ENCODE measurements at places on chromosomes 1 and 21.

- DNase-seq: peak; percentile 68
Measured at GRCh38 chr1:244964112-244964971, 100.0 kb upstream of the HNRNPU start.

DNA sequence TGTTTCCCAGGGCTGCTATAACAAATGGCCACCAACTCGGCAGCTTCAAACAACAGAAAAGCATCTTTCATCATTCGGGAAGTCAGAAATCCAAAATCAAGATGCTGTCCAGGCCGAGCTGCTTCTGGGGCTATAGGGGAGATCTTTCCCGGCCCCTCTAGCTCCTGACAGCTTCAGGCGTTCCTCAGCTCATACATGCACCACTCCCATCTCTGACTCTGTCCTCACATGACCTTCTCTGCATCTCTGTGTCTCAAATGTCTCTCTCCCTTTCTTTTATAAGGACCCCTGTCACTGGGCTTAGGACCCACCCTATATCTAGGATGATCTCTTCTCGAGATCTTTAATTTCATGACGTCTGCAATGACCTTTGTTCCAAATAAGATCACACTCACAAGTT lies 13.8 kb upstream of the NPPB start:
- DNase-seq: no peak

DNA sequence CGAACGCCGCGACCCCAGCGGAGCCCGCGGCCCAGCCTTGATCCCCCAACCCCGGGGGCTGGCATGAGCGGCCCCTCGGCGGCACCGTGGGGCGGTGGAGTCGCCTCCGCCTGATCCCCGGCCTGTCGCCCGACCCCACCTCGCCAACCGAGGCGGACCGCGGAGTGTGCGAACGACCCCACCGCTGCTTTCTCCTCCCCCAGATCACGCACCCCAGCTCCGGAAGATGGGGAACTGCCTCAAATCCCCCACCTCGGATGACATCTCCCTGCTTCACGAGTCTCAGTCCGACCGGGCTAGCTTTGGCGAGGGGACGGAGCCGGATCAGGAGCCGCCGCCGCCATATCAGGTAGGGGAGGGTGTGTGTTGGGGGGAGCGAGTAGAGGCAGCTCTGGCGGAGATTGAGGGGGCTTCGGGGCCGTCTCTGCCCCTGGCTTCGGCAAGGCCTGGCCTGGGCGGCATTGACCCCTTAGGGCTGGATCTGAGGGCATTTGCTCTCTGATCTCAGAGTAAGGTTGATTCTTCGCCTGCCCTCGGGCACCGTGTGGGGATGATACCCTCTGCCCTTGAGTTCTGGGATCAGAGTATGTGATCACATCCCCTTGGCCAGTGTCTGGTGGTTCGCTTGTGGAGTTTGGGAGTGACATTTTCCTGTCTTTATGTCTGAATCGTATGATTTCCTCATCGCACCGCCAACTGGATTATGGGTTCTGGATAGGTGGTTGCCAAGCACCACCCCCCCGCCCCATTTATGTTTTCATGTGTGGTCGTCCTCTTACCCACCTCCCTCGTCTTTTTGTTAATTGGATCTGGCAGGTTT lies 668 bp downstream of the RNF11 start:
- DNase-seq: no peak

DNA sequence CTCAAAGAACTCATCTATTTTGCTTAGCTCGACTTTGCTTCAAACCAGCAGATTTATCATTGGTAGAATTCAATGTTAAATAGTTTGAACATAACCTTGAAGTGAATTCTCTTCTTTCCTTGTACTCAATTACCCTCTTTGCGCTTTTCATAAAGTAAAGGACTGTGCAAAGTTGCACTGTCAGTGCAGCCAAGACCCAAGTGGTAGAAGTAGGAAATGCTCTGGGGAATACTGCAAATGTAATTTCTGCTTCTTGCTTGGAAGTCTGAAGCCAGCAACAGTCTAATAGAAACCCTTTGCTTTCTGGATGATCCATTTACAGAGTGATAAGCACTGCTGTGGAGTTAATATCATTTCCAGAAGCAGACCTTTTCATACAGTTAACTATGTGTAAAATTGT lies 936.7 kb upstream of the TMPRSS15 start:
- DNase-seq: no peak

DNA sequence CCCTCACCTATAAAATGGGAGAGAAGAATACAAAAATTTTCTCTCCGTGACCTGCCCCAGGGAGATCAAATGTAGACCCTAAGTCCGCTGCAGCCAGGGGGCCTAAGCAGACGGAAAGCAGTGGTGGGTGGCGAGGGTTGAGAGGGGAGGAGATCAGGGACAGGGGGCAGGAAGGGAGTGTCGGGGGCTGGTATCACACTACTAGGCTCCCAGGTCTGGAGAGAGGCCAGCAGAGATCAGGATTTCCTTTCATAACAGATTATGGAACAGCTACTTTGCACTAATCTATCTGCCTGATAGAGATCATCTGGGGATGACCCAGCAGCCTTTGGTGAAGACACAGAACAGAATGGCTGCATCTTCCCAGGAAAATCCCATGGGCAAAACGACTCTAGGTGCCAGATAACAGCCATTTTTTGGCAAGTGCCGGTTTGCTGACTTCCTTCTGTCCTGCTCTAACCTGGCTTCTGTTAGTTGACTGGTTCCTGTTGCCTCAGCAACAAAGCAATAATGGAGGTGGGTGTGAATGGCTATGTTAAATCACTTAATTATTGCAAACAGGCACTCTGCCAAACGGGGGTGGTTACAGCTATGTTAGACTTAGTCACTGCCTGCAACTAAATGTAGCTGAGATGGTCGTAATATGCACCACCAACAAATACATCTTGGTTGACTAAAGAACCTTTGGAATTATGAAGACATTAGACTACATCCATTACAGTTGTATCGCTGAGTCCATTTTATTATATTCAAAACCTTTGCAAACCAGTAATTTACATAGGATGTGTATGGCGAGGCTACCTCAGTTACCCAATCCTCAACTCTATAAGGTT lies 30.0 kb upstream of the EPS8L3 start:
- no peak for DNase-seq

GRCh38 chr1:168513656-168514404 lies 30.0 kb downstream of the XCL2 start:
- DNase-seq: no peak

- DNase-seq: no peak
Measured at GRCh38 chr1:148318123-148318903, 164.8 kb downstream of the PPIAL4G start.

DNA sequence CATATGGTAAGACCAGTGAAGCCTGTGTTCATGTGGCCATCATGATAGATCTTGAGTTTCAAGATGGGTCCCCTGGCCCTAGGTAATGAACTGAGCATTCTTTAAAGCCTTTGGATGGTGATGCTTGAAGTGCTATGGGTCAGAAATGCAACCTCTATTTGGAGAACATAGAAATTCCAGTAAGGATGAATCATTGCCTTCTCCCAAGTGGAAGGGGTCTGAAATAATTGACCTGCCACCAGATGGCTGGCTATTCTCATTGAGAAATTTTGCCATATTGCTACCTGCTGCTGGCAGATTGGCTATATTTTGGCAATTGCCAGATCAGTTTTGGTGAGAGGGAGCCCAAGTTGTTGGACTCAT lies 739 bp upstream of the IFI6 start:
- DNase-seq: no peak

DNA sequence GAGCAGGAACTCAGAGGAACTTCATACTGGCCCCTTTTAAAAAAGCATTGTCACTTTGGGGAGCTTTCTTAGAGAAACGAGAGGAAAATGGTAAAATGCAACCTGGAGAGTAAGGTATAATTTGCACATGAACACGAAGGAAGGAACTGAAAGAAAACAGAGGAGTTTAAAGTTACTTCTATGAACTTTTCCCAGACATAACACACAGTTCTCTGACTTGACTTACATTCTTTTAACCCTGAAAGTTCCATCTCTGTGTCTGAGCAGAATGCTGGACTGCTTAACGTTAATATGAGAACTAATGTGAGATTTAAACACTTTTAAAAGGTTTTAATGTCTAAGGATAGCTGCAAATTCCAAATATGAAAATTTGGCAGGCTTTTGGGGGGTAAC lies 102.3 kb downstream of the NFIA start:
- no peak for DNase-seq

GRCh38 chr1:230301822-230302221 lies 124.3 kb downstream of the PGBD5 start:
- no peak for DNase-seq

- no peak for DNase-seq
Measured at GRCh38 chr1:226100436-226101391, 38.2 kb downstream of the H3-3A start.

DNA sequence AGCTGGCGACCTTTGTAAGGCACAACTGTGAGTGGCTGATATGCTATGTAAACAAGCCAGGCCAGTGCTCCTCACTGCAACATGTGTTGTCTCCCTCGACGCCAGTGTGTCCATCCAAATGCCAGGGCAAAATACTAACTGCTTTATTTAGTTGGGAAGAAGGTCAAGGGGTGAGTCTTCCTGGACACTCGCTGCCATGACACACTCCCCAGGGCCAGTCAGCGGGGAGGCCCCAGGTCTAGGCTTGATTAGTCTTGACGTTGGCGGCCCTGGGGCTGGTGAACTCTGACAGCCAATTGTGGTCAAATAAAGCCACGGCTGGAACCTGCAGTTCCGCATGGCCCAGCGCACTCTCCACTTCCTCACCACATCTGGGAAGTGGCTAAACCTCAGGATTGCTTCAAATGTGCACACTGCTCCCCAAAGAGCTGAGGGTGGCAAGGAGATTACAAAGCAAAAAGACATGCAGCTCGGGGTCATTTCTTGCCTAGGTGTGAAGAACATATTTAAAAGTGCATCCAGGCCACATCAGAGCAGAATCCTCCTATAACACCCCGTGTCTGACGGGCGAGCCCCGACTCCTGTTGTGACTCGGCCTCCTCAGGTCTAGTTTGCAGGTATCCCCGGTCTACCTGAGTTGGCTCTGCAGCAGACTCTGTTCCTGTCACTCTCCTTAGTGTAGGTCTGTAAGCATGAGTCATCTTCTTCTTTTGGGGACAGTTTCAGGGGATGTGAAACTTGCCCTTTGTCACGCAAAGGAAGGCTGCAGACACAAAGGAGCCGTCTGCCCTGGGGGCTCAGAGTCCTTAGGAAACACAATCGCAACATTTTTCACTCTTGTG lies 183.5 kb downstream of the RUNX1 start:
- DNase-seq: no peak

DNA sequence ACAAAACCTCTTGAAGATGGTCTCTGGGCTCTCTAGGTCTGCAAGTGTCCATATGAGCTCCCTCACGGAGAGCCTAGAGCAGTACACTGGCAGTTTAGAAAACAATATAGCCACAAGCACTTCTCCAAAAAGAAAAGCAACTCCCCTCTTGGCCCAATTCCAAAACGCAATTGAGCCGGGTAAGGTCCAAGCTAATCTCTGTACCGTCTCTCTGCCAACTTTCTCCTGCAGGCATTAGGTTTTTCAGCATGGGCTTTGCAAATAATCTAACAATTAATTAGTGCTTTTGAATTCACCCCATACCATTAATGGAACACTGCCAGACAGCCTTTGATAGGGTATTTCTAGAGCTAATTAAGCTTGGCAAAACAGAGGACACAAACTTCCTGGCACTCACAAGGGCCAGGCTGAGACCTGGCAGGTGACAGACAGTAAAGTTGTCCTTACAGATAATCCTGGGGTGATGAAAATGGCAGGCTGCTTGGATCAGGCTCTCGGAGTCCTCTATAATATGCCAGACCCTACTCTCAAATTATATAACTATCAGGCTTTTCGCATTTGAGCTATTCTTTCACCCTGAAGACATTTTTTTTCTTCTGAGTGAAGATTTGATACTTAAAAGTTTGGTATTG lies 39.8 kb downstream of the TGFBR3 start:
- DNase-seq: peak; percentile 29

- DNase-seq: no peak
Measured at GRCh38 chr1:154726443-154726842, 118.5 kb upstream of the ADAR start.

- DNase-seq: no peak
Measured at GRCh38 chr1:218247339-218247738, 37.8 kb upstream of the RRP15 start.

DNA sequence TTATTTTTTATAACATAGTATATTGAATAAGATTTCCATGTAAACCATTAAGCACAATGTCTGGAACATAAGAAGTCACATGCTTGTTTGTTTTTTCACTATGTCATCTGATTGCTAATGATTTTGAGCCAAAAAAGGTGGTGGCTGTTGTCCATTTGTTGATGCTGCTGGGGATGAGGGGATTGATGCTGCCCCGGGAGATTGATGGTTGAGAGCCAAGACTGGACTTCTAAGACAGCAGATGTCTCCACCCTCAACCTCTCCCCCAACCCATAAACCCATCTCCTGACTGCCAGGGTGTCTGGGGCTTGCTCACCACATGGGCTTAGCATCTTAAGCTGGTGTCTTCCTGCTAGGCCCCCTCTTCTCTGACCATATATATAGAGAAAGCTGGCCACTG lies 35.8 kb upstream of the CD34 start:
- no peak for DNase-seq

- no peak for DNase-seq
Measured at GRCh38 chr1:82329226-82329625, 528.5 kb downstream of the ADGRL2 start.

DNA sequence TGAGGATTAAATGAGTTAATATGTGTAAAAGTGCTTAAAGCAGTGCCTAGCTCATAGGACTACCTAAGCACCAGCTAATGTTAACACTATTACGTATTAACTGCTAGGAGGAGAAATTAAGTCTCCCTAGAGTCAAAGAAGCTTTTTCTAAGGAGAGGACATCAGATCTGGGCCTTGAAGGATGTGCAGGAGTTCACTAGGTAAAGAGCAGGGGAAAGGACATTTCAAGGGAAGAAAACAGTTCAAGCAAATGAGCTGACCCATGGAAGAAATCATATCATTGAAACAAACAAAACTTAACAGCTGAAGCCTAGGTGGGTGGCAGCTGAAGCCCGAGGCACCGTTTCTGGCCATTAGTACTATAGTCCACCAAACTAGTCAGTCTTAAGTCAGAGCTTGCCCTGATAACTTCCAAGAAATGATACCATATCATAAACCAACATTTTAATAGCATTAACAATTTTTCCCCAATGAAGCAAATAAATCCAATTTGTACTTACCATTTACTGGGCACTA lies 46.7 kb downstream of the TRIT1 start:
- no peak for DNase-seq

DNA sequence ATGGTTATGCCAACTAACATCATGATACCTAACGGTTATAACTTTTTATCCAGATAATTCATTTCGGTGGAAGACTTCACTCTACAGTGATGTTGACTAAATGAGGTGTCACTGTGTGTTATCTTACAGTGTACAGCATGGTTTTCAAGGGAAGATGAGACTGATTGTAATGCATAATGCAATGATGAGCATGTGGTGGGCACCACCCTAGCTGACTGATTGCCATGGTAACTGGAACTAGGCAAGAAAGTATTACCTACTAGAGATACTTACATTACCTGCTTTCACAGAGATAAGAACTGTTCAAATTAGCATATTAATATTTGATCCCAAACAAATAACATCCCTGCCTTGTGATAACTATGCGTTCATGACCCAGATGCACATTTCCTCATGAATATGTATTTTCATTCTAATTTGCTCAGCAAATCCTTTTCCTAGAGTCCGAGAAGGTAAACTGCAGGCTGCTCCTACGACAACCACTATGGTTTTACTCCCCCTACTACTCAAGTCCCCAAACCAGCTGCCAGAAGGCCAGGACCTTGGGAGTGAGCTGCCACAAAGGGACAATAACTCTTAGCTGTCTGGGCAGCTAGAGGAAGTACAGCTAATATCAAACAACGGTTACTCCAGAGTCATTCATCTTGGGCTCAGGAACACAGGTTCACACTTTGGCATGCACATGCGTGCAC lies 29.2 kb downstream of the TRABD2B start:
- DNase-seq: no peak

All from AG04450 (cell line).